ENCODE measurements at places on chromosomes 7 and 10.

GRCh38 chr10:20489961-20490360, 407.1 kb downstream of the NEBL start:
- no peak for DNase-seq

DNA sequence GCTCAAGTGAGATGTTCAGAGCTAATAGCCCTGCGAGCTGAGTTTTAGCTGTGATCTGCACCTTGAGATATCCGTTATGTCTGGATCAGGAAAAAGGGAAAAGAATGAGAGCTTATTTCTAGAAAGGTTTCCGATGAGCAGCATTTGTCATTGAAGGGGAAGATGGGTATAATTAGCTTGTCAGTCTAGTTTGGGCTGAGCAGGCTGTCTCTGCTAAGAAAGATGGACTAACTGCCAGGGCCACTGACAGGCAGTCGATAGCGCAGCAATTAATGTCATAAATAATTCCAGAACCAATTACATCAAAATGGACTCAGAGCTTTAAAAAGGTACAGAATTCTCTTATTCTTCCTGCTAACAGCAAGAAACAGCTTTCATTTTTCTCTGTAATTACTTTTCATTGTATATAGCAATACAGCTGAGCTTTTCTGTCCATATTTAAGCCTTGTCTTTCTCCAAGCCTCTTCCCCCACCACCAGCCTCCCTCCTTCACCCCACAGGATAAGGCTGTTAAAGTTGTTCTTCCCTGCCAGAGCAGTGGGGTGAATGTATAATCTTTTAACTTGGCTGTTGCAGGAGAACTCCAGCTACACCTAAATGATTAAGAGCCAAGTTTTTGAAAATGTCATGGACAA, 1006.5 kb downstream of the KCNMA1 start:
- no peak for DNase-seq

- no peak for DNase-seq
Measured at GRCh38 chr10:63262430-63263073, 129.4 kb downstream of the NRBF2 start.

- DNase-seq: no peak
Measured at GRCh38 chr10:113442336-113442735, 110.5 kb upstream of the HABP2 start.

- DNase-seq: no peak
Measured at GRCh38 chr10:9796564-9796963, 1221.1 kb upstream of the CELF2 start.

DNA sequence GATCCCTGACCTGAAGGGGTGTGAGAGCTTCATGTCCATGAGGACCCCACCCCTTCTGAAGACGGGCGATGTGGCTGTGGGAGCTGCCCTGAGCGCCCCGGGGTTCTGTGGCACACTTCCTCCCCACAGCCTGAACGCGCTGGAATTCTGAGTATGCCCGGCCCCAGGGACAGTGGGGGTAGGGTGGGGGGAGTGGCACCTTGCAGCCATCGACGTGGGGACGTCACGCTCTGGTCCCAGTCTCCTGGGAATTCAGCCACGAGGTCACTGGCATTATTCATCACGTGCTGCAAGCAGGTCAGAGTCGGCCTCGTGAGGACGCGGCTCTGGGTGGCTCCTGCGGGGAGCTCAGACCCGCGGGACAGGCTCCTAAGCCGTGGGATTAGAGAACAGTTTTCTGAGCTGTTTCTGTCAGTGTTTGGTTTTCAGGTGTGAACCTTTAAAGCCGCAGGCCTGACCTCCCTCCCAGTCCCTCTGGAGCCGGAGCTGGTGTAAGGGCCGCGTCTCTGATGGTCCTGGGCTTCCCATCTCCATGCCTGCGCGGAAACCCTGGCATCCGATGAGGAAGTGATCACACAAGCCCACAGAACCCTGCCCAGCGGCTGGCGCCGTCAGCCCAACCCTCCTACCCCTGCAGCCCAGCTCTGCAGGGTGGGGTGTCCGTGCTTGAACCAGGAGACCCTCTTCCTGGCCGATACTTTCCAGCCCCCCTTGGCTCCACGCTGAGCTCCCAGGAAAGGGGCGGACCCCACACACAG, 16.1 kb downstream of the GPR146 start:
- no peak for DNase-seq

DNA sequence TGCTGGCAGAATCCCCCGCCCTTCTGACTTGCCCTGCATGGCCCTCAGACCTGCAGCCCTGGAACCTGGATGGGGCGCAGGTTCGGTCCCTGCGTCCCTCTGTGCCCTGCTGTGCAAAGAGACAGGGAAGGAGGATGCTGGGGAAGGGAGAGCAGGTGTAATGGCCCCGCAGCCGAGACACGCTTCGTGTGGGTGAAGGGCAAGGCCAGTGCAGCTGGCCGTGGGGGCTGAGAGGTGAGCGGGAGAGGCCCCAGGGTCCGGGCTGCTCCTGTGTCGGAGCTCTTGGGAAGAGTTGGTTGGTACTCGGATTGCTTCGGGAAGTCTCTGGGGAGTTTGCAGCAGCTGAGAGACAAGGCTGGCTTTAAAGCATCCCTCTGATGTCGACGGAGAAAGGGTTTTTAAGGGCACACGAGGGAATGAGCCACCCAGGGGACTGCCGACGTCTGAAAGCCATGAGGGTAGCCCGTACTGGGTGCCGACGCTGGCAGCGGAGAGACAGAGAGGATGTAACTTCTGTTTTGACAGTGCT, 6.5 kb downstream of the ELFN1 start:
- DNase-seq: no peak

DNA sequence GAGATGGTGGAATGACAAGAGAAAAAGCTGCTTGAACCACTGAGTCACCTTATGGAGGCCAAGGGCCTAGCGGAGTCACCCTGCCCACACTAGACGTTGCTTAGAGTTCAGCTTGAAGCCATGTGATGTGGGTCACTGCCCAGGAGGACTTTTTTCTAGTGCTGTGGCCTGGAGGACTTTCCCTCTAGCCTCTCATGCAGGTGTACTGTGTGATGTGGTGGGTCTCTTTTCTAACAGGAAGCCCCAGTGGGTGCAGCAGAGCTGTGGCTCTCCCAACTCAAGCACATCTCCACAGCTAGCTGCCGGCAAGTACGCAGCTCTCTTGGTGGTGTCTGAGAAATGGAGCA, 13.6 kb downstream of the POR start:
- DNase-seq: no peak

GRCh38 chr10:103800789-103801540, 54.4 kb downstream of the SH3PXD2A start:
- no peak for DNase-seq

DNA sequence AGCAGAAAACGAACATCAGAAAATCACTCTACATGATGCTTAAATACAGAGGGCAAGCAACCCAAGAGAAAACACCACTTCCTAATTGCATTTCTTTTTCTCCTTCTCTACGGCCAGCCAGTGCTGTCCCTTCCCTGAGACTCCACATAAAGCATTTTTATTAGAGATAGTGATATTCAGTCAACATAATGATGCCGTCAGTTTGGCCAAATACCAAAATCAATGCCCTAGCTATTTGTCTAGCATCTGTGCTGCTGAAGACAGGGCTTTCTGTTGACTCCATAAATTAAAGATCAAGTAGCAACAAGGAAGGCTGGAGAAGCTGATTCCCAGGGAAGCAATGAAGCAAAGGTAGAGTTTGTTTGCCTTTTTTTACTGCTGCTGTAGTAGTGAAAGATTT, 1024.9 kb downstream of the REEP3 start:
- no peak for DNase-seq

DNA sequence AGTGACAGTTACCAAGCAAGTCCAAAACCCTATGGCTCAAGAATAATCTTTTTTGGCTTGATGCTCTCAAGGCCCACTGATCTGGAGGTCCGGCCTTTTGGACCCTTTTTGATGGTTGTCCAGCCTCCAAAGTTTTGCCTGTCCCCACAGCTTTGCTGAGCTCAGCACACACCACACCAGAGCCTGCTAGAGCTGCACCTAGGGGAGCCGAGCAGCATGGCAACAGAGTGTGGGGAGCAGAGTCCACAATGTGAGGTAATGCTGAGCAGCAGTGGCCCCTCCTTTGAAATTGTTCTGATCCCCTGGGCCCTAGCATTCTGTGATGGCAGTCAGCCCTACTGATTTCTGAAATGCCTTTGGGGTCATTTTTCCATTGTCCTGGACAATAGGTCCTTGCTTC, 9.3 kb downstream of the GIMAP7 start:
- no peak for DNase-seq

DNA sequence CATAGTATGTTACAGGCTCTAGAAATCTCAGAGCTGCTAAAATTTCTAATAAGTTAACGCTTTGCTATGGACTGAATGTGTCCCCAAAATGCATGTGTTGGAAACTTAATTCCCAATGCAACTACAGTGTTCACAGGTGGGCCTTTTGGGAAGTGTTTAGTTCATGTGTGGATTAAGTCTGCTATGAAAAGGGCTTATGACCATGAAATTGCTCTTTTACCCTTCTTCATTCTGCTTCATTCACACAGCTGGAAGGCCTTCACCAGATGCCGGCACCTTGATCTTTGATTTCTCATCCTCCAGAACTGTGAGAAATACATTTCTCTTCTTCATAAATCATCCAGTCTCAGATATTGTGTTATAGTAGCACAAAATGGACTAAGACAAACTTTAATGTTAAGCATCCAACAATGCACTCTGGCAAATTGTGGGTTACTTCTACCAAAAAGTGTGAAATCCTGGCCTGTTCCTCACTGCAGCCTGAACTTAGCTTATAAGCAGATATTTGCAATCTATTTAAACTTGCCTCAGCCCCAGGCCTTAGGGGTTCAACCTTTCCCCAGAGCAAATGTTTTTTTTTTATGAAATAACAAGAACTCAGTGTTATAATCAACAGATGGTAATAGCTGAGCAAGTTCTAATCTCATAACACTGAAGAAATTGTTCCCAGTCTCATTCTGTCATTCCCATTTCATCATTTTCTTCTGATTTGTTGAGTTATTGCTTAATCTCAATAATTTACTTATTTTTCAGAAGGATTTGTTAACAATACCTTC, 523.6 kb downstream of the KIF20B start:
- no peak for DNase-seq

DNA sequence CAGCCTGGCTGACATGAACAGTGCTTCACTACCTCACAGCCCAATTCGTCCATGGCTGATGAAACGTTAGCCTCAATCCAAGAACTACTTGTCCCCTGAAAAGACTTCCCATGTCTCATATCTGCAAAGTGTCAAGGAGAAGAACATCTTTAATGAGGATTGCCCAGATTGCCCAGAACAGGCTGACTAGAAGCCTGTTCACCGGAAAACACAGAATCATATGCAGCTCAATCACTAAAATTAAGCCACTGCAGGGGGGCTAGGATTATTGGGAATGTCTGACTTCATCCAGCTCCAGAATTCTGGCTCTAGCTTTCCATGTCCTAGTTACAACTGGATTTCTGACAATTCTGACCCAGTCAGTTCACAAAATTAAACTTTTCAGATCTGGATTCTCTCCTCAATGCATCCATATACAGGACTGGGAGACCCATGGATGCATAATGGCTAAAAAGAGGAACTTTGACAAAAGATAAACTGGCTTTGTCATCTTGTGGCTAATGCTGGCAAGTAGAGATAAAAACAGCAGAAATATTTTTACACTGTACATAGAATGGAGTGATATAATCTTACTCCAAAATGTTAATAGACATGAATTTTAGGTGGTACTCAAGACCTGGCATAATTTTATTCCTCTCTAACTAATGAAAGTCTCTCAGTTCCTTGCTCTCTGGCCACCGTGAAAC, 467.0 kb upstream of the POT1 start:
- no peak for DNase-seq

DNA sequence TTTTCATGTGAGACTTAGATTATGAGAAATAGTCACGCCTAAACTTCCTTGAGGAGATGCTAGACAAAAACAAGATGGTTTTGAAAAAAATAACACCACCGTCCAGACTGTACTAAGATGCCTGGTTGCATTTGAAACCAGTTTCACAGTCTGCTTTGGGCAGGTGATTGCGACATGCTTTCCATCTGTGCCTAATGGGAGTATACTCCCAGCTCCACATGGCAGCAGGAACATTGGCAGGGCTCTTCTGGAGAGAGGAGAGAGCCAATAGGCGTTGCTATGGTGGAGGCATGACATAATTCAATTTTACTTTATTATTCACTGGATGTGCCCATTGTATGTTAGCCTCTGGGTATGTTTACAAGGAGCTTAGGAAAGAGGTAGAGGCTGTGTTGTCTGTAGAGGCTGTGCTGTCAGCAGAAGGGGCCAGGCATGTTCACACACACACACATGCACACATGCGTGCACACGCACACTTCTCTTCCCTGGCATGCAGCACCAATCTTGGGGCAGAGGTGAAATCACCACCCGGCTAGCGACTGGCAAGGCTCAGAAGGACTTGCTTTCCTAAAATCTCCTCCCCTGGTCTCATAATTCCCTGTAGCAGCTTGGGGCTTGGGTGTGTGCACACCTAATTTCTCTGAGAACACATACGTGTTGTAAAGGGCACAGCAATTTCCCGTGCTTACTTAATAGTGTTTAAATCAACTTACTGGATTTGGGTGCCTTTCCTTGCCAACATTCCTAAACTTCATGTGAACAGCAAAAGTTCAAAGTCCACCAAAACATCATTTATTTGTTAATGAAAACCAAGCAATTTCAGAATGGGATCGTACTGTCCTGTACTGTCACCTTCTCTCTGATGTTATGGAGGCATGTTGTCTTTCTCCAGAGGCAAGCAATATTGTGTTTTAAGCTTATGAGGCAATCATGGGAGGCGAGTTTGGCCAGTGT, 162.1 kb downstream of the TCF7L2 start:
- DNase-seq: no peak

- no peak for DNase-seq
Measured at GRCh38 chr7:36683695-36684357, 40.5 kb downstream of the AOAH start.

GRCh38 chr7:141361960-141362359, 189.2 kb upstream of the AGK start:
- DNase-seq: no peak

DNA sequence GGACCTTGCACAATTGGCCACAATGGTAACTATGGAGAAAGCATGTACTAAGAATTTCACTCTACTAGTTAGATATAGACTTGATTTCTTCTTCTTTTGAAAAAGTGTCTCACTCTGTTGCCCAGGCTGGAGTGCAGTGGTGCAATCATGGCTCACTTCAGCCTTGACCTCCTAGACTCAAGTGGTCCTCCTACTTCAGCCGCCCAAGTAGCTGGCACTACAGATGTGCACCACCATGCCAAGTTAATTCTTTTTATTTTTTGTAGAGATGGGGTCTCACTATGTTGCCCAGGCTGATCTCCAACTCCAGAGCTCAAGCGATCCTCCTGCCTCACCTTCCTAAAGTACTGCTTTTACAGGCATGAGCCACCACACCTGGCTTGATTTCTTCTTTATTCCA, 29.1 kb downstream of the ASAH2 start:
- DNase-seq: no peak

- no peak for DNase-seq
Measured at GRCh38 chr7:135771051-135771450, 22.4 kb upstream of the FAM180A start.

Measured in NCI-H1436 treated with DMSO at 0.1 percent for 48 hours (cell line).